ENCODE measurements at places on chromosomes 7 and 10.

- DNase-seq = no peak
Measured at GRCh38 chr10:108791030-108791429, 1132.3 kb downstream of the XPNPEP1 start.

- no peak for DNase-seq
Measured at GRCh38 chr10:81564143-81564542, 310.9 kb upstream of the NRG3 start.

DNA sequence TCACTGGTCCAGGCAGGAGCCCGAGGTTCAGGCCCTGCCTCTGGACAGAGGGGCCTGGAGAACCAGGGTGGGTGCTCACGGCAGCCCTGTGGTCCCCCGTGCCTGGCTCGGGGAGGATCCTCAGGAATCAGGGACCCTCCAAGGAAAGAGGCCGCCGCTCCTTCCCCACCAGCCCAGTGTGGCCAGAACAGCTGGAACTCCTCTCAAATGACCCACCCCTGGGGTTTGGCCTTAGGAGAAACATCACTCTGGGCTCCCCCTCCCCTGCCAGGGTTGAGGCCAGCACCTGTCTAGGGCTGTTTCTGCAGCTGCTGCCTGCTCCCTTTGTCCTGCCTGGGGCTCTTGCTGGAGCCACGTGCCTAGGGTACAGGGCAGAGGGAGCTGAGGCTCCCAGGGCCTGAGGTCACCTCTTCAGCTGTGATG is 161.0 kb downstream of the RNF216 start:
- DNase-seq = no peak

DNA sequence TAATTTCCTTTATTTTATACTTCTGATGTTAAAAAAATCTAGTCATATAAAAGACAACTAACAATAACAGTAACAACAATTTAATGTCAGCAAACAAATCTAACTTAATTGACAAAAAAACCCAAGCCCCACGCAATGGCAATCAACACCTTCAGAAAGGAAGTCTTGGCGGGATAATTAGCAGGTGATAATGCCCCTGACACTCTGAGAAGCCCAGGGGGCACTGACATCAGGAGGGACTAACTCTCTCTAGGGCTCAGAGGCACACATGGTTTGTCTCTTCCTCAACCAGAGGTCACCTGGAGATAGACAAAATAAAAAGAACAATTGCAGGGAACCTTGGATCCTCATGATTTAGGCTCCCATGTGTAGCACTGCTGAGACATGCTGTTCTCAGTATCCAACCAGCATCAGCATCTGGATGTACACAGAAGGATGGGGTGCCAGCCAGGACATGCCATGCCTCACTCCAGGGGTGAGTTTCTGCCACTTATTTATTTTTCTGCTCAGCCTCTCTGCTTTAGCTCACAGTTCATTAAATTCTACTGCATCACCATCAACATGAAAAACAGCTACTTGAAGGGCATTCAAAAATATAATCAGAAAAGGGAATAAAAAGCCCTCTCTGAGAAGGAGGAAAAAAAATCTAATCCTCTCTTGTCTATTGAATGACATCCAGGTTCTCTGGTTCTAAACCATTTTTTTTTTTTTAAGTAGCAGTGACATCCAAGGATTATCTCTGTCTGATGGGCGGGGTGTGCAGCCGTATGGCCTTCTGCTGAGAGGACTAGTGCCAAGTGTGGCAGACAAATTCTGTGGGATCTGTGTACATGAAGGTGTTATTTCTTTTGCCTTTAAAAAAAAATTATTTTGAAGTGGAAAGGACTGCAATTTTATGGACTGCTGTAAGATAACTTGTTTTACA is 96.3 kb downstream of the ATXN7L1 start:
- DNase-seq = no peak

DNA sequence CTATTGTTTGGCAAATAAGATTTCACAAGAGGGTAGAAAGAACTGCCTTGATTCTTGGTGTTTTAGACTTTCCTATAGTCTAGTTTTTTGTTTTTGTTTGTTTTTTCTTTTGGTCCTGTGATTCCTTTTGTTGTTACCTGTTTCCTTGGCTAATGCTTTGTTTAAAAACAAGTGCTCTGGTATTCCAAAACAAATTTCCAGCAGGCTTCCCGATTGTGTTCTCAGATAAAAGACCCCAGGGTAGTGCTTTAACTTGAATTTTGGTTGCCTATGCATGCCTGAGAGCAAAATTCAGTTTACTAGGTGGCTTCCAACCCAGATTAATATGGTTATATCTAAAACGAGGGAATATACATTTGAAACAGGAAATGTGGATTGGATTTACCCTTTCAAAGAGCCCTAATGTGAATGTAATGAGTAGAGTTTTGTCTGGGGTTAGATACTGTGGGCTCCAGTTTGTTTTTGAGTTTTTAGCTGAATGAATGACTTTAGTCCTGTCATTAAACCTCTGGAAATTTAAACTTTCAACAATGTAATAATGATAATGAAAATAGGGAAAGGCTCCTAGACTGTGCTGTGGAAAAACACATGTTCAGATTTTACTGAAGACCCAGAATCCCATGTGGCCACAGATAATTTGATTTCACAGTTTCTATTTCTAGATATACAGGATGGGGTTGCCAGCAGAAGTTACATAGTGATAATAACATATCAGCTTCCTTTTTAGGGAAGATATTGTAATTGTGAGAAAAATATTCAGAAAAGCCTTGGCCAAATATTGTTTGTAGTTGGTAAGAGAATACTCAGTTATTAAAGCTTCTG is 23.9 kb downstream of the AUTS2 start:
- DNase-seq = no peak

GRCh38 chr7:102456327-102456726 is 8.3 kb downstream of the ALKBH4 start:
- DNase-seq = no peak

DNA sequence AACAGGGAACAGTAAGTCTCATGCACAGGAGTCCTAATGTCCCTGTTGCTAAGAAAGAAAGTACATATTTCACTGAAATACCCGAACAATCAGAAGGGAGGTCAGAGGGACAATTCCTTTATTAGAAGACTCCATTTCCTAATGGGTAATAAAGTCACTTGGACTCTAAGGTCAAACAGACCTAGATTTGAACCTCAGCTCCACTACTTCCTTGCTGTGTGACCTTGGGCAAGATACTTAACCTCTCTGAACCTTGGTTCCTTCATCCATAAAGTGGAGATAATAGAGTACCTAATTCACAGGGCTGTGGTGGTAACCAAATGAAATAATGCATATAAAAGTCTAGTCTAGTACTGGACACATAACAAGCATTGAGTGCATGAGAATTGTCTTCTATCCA is 29.2 kb upstream of the HABP2 start:
- no peak for DNase-seq

DNA sequence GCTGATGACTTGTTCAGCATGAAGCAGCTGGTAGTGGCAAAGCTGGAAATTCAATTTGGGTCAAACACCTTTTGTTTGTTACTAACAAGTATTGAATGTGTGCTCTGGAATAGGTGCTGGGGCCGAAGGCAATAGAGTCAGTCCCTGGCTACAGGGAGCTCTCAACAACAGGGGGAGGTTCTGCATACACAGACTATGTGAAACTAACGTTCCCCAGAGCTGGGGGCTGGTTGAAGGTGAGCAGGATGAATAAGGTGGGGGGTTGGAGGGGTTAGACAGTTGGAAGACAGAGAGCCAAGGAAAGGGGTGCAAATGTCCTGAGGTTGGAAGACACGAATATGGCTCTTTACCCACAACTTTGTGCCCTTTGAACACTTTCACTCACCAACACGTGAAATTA is 84.1 kb upstream of the PLPP4 start:
- no peak for DNase-seq

GRCh38 chr10:76769582-76769981 is 868.0 kb downstream of the KCNMA1 start:
- DNase-seq = peak; percentile 64

DNA sequence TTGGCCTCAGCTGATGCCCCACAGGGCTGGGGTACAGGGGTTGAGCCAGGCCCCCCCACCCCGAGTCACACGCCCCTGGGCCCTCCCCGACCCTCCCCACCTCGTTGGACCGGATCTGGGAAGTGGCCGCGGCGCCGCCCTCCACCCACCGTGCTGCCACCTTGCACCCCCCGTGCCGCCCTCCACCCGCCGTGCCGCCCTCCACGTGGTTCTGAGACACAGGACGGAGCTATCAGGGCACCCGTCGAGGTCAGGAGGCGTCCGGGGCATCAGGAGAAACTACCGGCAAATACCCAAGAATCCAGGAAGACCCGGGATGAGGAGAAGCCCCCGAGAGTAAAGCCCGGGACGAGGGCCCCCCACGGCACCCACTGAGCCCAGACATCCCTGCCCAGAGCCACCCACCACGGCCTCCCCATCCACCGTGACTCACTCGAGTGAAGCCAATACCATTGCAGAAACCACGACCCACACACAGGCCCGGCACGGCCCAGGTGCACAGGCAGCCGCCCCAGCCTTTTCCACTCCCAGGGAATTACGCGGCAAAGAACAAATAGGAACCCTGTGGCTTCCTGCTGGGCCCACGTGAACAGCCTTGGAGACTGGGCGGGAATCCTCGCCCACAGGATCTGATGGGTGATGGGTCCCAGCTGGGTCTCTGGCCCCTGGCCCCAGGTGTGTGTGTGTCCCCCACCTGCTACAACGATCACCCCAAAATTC is 34.0 kb downstream of the ADAP1 start:
- no peak for DNase-seq

DNA sequence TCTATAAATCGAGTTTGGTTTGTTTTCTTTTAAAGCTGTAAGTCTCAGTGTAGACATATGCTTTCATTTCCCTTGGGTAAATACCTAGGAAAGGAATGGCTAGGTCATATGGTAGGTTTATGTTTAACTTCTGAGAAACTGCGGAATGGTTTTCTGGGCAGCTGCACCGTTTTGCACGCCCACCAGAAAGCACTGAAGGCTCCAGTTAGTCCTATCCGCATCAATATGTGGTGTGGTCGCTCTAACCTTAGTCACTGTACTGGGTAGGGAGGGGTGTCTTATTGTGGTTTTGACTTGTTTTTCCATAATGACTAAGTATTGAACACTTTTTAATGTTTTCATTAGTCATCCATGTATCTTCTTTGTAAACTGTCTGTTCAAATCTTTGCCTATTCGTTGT is 279.5 kb upstream of the AKR1E2 start:
- no peak for DNase-seq

GRCh38 chr7:151459726-151460473 is 20.0 kb upstream of the CRYGN start:
- DNase-seq = peak; percentile 96

DNA sequence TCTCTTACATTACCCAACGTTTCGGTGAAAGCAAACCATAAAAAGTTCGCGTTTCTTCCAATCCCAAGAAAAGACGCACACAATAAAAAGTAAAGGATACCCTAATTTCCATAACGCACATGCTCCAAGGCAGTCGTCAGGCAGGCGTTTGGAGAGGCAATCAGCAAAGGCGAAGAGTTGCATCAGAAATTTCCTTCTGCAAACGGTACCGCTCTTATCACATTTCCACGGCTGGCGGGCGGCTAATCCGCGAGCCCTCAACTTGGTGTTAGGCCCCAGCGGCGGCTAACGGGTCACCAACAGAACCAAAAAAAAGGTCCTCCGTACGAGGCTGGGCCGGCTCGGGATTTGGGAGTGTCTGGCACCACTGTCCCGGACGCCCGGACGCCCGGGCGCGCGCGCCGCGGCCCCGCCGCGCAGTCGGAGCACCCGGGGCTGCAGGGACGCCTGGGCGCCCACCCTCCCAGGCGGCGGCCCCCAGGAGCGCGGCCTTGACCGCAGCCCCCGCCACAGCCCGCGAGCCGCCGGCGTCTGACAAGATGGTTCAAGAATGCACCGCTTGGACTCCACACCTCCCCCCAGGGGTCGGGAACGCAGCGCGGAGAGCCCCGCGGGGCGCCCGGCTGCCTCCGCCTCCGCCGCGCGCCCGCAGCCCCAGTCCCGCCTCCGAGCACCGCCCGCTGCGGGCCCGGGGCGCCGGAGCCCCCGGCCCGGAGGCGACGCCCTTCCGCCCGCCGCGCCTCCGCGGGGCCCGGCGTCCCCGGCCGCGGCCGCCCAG is 9.8 kb upstream of the GRB10 start:
- peak; percentile 54 for DNase-seq

GRCh38 chr7:27088002-27088922 is 7.5 kb downstream of the HOXA1 start:
- no peak for DNase-seq

GRCh38 chr7:553636-554111 is 34.0 kb upstream of the PDGFA start:
- DNase-seq = no peak

- peak; percentile 82 for DNase-seq
Measured at GRCh38 chr7:128783143-128783861, 7.7 kb upstream of the OPN1SW start.

- no peak for DNase-seq
Measured at GRCh38 chr7:30975256-30975899, 11.6 kb downstream of the GHRHR start.

DNA sequence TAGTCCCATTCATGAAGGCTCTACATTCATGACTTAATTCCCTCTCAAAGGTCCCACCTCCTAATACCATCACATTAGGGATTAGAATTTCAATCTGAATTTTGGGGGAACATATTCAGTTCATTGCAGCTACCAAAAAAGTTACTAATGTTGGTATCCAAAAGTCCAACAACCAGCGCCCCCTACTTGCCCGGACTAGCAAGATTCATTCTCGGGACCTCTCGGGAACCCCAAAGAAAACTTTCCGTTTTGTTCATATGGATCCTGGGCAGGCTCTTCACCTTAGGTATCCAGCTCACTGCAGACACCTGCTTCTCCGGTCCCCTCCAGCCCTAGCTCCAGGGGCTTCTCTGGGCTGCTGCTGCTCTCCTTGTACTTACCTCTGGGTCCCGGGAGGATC is 8.9 kb upstream of the GRK5 start:
- DNase-seq = no peak

- no peak for DNase-seq
Measured at GRCh38 chr7:81780914-81781693, 11.3 kb upstream of the HGF start.
